ENCODE measurements at places on chromosomes 5 and 9.

GRCh38 chr9:100167915-100168654 is 69.0 kb downstream of the INVS start:
- DNase-seq = peak; percentile 83

DNA sequence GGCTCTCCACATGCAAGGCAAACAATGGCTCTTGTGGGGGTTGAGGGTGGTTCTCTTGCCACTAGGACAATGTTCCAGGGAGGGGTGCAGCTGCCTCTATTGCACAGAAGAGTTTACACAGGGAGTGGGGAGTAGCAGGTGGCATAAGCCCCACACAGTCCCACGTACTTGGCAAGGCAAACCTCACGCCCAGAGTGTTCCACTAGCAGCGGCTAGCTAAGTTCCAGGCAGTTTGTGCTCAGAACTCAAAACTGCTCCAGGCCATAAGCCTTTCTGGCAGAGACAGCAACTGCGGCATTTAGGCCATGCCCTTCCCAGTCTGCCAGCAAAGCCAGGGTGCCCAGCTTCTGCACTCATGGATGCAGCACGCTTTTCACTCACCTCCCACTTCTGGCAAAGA is 29.0 kb upstream of the BTNL3 start:
- no peak for DNase-seq

DNA sequence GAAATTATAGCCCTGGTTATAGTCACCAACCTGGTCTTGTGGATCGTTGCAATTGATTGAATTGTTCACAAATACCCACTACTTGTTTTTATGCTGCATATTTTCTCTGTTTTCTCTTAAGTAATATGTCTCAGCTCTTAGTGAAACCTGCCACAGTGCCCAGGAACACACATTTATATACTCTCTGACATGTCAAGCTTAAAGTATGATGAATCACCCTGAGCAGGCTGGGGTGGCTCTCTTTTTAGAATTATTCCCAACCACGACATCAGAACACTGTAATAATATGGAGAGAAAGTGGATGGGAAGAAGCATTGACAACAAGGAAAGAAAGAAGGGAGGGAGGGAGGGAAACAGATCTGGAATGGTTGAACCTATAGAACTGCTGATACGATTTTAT is 72.8 kb upstream of the ZNF608 start:
- no peak for DNase-seq

DNA sequence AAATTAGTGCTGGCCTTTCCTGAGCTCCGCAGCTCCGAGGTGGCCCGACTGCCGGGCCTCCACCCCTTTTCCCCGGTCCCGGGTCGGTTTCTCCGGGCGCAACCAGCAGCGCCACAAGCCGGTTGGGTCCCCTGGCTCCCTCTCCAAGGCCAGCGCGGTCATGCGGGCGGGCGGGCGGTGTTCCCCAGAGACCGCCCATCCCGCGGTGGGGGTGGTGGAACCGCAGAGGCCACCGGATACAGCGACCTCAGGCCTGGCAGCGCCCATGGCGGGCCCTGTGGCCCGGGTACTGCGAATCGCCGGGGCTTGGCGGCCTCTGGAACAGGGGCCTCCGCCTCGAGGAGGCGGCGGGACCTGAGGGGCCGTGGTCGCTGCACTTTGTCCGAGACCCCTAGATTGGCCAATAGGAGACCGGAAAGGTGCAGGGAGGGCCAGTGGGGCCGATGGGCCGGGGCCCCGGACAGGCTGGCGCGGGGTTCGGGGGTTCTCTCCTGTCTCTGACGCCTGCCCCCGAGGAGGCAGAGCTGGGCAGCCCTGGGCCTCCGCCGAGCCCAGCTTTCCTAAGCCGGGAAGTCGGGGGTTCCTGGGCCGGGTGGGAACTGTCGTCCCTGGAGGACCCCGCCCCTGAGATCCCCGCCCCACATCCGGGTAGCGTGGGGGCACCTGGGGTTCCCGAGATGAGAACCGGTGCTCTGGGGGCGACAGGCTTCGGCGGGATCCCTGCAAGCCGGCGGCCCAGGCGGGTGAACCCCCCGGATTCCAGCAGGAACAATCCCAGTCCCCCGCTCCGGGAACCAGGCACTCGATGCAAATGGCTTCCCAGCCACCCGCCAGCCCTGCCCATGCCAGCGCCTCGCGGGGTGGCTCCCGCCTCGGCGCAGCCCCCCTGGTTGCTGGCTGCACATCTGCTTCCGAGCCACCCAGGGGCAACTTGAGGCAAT is 293.9 kb downstream of the ZSWIM6 start:
- DNase-seq = peak; percentile 78

DNA sequence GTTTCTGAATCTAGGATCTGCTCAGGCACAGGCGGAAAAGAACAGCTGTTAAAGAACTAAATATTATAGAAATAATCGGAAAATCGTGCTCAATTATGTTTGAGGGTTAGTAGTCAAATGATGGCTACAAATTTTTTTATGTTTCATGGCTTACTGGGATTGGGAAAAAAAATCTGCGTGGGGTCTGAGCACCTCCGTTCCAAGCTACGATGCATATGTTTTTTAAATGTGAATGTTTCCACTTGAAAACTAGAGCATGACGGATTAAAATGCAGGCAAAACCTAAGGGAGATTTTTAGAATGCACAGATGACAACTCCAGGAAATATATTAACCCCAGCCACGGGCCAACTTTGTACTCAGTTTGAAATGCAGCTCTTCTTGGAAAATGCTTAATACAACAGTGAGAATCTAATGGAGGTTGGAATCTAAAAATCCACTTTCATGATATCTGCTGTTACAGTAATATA is 5.3 kb downstream of the OTP start:
- DNase-seq = no peak

DNA sequence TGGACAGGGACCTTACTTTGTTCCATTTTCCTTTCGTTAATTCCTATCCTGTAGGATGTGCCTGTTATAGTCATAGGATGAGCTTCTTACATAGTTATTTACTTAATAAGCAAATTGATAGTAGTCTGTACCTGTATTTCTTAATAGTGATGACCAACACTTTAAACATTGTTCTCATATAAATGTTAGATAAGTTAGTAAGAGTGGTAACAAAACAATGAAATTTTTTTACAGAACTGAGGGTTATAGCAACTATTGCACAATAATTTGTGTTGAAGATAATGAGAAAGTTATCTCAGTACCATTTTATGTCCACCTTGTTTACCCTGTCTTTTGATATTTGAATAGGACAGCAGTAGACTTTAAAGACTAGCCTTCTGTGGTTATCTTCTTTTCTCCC is 162.9 kb upstream of the ELL2 start:
- no peak for DNase-seq
